ENCODE measurements at places on chromosomes 16 and 17. TPM values are rescaled to one million over a fixed set of nuclear protein-coding genes. Genes with fewer than 3 reads are reported as not detected.

The FOXJ1 gene
- total RNA-seq: not detected

The TMC6 gene
- 70.2 TPM for total RNA-seq

The MT3 gene
- total RNA-seq: not detected

The HS3ST6 gene
- not detected for total RNA-seq

The CCT6B gene
- total RNA-seq: 0.28 TPM

The IFI35 gene
- 15.9 TPM for total RNA-seq

The DPEP3 gene
- total RNA-seq: not detected

The NUDT7 gene
- total RNA-seq: 8.1 TPM

The DHX58 gene
- 6.9 TPM for total RNA-seq

The CX3CL1 gene
- 3.3 TPM for total RNA-seq

The CLEC3A gene
- not detected for total RNA-seq

The ESRP2 gene
- total RNA-seq: 4.1 TPM

The MYO15A gene
- under 0.01 TPM for total RNA-seq

The PIGS gene
- 86.0 TPM for total RNA-seq

The OVCA2 gene
- total RNA-seq: 43.5 TPM

- DNase-seq: no peak
Measured at GRCh38 chr17:22278302-22279275, 586.3 kb downstream of the KCNJ18 start.

DNA sequence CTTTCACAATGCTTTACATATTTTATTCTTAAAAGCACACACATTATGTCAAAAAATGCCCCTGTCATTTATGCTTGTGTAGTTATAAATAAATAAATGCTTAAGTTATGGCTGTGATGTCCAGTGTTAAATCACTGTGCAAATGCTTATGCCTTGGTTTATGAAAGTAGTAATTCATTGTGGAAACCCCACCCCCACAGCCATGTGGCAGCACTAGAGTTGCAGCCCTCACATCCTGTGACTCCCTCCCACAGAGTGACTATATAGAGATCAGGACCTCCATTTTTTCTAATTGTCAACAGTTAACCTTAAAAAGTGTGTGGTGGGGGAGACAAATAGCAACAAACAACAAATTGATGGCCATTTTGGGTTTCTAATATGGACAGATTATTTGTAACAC, 2.4 kb downstream of the SKAP1 start:
- no peak for DNase-seq

- no peak for DNase-seq
Measured at GRCh38 chr17:57499648-57500049, 243.3 kb downstream of the MSI2 start.

- DNase-seq: no peak
Measured at GRCh38 chr16:76511203-76511602, 234.0 kb downstream of the CNTNAP4 start.

DNA sequence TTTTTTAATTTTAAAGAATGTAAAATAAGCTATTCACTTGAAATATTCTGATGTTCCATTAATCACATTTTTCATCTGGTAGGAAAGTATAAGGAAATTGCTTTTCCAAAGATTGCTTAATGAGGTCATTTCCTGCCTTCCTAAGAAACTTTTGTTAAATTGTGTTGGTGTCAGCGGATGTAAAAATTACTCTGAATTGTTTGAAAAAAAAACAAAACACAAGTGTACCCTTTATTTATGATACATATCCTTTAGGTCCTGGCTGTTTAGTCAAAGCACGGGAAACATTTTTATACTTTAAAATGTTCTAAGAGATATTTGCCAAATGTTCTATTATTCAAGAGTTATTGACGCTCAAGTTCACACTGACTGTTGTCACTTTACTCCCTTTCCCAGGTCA, 1357.4 kb upstream of the GOT2 start:
- DNase-seq: peak; percentile 70

GRCh38 chr17:32461498-32461852, 17.2 kb downstream of the PSMD11 start:
- no peak for DNase-seq

DNA sequence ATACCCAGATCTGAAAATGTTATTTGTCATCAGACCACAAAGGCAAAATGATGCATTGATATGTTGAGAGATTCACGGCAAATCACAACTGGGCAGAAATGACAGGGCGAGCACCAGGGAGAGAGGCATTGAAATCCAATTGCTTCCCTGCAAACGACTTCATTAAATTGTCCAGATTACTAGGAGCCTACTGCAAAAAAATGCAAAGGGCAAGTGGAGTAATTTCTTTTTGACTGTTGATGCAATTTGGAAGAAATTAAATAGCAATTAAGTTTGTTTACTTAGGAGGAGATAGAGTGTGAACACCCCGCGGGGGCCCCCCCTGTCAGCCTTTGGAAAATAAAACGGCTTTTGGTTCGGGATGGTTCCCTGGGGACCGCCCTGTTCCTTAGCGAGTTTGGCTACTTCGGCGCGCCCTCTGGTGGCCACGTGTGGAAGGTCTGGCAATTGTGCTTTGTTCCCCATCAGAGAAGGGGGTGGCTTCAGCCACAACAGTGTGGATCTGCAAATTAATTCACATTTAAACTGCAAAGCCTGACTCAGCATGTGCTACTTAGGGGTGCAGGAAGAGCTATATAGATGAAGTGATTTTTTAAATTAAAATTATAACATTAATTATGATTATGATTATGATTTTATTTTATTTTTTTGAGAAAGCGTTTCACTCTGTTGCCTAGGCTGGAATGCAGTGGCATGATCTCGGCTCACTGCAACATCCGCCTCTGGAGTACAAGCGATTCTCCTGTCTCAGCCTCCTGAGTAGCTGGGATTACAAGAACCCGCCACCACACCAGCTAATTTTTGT, 14.5 kb upstream of the TMC7 start:
- peak; percentile 87 for DNase-seq

- DNase-seq: no peak
Measured at GRCh38 chr16:89039756-89040155, 53.9 kb upstream of the ACSF3 start.

DNA sequence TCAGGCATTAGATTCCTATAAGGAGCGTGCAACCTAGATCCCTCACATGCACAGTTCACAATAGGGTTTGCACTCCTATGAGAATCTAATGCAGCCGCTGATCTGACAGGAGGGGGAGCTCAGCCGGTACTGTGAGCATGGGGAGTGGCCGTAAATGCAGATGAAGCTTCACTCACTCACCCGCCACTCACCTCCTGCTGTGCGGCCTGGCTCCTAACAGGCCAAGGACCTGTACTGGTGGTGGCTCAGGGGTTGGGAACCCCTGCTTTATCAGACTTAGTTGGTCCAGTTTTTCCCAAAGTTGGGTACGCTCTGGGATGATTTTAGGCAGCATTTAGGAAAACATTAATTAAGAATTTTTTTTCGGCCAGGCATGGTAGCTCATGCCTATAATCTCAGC, 103.8 kb downstream of the MARF1 start:
- DNase-seq: no peak

DNA sequence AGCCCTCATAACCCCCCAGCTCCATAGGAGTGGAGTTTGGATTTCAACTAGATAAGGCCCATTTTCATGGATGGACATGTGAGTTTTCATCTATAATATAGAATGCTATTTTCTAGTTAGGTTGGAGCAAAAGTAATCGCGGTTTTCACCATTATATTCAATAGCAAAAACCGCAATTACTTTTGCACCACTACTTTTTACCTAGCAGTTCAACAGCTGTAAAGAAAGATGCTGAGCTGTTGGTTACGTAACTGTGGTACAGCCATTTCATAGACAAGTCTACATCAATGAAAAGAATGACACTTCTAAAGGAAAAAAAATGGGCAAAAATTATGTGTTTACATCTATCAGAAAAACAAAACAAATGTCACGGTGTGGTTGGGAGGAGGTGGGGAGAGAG, 507.7 kb downstream of the MAF start:
- DNase-seq: no peak

DNA sequence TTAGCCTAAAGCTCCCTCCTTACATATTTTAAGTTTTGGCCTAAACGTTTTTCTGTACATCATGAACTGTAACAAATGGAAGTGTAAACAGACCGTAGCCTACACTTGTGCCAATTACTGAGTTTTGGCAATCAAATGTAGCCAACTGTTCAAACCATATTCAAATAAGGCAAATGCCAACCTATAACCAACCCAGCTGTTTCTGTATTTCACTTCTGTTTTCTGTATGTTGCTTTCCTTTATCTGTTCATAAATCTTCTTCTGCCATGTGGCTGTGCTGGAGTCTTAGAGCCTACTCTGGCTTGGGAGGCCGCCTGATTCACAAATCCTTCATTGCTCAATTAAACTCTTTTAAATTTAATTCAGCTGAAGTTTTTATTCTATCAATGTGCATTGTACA, 6.9 kb upstream of the C16orf78 start:
- DNase-seq: no peak

GRCh38 chr17:36885153-36885735, 52.0 kb upstream of the LHX1 start:
- DNase-seq: no peak

GRCh38 chr17:43463241-43463640, 20.5 kb upstream of the DHX8 start:
- DNase-seq: no peak

GRCh38 chr17:27240086-27240801, 53.7 kb upstream of the WSB1 start:
- DNase-seq: no peak

DNA sequence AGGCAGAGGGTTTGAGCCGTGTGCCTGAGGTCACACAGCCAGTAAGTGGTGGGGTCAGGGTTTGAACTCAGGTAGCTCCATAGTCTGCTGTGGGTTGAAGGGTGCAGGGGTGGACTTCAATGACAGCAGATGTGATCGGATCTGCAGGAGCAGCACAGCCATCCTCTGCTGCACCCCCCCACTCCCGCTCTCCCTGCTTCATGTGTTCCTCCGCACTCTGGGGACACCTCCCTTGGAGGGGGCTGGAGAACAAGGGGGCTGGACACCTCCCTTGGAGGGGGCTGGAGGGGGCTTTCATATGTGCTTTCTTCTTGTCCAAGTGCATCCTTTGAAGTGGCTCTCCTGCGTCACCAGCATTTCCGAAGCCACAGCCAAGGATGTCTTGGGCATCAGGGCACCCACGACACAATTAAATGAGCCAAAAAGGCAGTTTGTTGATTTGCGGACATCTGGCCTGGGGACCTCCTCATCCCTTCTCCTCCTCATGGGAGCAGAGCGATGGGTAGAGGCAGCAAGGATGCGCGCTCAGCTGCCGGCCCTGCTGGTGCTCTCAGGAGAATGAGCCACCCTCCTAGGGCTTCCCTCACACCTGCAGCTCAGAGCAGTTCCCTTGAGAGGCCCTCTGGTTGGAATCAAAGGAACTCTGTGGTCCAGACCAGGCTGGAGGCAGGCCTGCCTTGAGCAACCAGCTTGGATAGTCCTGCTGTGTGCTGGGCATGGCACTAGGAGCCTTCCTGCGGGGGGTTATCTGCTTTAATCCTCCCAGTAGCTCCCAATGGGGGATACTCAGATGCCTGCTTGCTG, 26.2 kb downstream of the WSCD1 start:
- no peak for DNase-seq

DNA sequence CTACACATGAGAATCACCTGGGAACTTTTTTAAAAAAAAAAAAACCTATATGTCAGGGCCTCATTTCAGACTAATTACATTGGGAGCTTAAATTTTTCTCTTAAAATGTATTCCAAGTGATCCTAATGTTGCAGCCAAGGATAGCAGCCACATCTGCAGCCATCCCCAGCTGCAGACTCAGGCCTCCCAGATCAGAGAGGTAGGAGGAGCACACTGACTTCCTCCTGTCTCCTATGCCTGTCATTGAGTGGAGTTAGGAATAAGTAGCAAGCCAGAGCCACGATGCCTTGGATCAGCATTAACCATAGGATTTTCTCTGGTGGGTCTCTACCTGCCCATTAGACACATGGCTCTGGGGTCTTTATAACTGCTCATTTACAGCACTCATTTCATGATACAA, 463.5 kb downstream of the HS3ST4 start:
- DNase-seq: no peak

DNA sequence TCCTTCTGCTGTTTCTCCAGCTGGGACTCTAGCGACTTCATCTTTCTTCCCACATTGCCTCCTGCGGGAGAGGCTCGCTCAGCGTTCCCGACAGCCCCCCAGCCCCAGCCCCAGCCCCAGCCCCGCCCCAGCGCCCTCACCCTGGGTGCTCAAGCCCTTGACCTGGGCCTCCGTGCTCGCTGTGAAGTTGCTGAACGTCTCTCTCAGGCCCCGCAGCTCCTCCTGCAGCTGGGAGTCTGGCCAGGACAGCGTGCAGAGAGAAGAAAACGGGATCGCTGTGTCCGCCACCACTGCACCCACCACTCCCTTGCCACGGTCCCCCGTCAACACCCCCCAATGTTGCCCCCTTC, 2.4 kb downstream of the ASGR1 start:
- DNase-seq: no peak

DNA sequence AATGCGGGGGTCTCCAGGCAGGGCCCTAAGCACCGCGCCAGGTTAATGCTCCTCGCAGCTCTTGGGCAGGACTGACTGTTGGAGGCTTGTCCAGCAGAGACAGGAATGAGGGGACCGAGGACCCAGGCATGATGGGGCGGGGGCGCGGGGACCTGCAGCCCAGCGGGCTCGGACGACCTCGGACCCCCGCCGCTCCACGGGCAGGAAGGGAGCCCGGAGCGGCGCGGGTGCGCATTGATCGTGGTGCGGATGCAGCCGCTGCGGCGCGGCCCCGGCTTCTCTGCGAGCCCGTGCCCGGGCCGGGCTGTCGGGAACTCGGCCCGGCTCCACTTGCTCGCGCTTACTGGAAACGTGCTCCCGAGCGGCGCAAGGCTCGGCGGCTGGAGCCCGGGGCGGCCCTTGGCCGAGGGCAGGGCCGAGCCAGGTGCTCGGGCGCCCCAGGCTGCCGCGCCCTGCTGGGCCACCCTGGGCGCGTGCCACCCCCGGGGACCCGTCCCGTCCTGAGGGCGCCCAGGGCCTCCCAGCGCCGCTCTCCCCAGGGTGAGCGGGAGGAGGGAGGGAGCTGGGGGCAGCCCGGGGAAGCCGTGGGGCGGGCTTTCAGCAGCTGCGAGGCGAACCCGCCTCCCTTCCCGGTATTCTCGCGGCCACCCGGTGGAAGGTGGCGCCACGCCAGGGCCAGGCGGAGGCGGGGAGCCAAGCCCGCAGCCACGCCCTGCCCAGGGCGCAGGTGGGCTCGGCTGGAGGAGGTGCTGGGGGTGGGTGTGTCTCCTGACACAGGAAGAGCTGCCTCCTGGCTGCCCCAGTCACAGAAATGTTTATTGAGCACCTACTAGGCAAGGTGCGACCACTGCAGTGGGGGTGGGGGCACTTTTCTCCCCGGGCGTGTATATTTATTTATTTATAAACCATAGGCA, 45.9 kb downstream of the SOCS3 start:
- DNase-seq: peak; percentile 70

DNA sequence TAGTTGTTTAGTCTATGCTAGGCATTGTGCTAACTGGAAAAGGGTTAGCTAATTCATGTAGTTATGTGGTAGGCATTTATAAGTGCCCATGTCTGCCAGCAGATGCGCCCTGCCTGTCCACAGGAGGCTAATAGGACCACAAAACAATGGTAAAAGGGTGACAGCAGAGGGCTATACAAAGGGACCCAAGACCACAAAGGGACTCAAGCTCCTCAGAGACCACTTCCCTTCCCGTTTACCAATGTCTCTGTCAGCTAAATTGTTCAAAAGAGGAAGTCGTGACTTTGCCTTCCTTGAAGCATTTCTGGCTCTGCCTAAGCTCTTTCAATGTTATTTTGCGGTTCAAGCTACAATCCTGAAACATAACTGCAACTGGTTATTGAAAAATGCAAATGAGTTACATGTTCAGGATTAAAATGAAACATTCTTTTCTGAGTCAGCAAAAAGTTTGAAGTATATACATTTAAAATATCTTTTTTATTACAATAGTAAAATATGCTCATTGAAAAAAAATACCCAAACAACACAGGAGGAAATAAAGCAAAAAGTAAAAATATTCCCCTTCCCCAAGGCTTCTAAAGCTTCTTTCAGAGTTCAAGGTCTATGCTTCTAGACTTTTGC, 149.2 kb downstream of the MAF start:
- no peak for DNase-seq

GRCh38 chr17:41069031-41069430, 3.4 kb upstream of the KRTAP2-4 start:
- no peak for DNase-seq
